ENCODE measurements at places on chromosomes 6 and 20. TPM values are rescaled to one million over a fixed set of nuclear protein-coding genes. Genes with fewer than 3 reads are reported as not detected.

Gene PCSK2
- total RNA-seq, result not detected

Gene PBOV1
- total RNA-seq, result not detected

DNA sequence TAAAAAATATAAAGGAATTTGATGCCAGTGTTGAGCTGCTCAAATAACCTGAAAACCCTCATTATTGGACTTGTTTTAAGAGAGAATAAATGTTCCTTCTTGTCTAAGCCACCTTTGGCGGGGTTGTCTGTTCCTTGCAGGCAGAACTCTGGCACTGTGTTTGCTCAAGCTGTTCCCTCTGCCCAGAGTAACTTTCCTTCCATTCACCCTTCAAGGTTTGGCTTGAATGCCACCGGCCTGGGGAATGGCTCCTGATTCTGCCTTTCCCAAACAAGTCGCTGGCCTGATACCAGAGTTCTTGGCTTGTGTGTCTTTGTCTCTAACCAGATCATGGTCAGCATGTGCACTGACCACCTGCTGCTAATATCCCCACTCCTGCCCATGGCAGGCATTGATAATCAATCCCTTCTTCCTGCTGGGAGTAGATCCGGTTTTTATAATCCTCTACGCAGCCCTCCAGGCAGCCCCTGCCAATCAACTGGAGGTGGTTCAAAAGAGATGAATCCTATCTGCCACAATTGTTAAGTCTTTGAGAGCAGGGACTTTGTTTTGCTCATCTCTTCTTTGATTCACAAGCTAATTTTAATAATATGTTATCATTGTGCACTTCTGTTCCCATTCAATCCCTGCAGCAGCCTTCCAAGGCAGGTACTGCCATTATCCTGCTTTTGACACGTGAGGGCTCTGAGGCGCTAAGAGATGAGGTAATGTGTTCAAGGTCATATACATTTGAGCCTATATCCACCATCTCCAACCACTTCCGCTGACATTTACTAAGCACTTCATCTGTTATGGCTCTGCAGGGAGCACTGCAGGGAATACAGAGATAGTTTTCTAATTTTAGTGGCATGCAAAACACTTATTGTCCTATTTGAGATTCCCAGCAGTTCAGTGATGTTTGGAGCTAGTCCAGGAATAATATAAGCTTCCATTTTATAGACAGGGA, 3.1 kb upstream of the CCM2L start:
- no peak for DNase-seq

DNA sequence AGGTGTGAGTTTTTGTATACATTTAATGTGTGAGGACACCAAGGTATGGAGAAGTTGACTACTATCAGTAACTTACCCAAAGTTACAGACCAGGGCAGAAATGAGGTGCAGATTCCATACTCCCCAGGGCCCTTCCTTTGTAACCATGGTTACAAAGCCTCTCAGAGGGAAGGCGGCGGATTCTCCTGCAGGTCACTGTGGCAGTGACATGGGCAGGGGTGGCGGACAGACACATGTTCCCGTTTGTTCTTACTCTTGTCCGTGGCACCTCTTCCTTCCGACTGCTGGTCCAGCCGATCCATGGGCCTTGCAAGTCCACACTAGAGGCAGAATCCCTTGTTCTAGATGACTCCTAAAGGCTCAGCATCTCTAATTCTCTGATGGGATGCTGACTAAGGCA, 43.0 kb downstream of the PDYN start:
- no peak for DNase-seq
